ENCODE measurements at places on chromosomes 12 and 14. TPM values are rescaled to one million over a fixed set of nuclear protein-coding genes. Genes with fewer than 3 reads are reported as not detected.

The SAMD15 gene
- total RNA-seq, result 0.11 TPM

- no peak for DNase-seq
These were observed 153.5 kb upstream of the DIO2 start for GRCh38 chr14:80364816-80365215.

GRCh38 chr12:115223322-115223721 lies 539.3 kb upstream of the TBX3 start:
- no peak for DNase-seq

The COX8C gene
- not detected for total RNA-seq

DNA sequence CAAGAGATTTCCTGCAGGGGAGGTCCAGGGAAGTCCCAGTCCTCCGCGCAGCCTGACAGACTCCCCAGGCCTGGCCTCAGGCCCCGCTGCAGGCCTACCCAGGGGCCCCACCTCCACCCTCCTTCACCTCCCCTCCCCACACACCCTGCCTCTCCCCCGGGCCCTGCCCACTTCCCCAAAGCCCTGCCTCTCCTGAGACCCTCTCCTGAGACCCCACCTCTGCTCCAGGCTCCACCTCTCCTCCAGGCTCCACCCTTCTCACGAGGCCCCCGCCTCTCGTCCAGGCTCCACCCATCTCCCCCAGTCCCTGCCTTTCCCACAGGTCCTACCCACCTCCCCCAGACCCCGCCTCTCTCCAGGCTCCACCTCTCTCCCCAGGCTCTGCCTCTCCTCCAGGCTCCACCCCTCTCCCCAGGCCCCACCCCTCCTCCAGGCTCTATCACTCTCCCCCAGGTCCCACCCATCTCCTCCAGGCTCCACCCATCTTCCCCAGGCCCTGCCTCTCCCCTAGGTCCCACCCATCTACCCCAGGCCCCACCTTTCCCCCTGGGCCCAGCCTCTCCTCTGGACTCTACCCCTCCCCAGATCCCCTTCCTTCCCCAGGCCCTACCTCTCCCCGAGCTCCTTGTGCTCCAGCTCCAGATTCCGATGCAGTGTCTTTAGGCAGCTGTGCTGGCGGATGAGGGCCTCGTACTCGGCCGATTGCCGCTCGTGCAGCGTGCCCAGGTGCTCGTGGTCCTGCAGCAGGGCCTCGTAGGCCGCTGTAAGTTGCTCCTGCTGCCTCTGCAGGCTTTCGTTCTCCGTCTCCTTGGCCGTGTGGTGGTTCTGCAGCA lies 58.8 kb upstream of the GPR68 start:
- no peak for DNase-seq

GRCh38 chr14:104187121-104187889 lies 48.9 kb downstream of the KIF26A start:
- DNase-seq, result no peak

- DNase-seq, result no peak
These were observed 1.7 kb downstream of the LARP4 start for GRCh38 chr12:50402264-50403000.
